PC-3 (cell line): ENCODE measurements at places on chromosomes 7 and 10. TPM values are rescaled to one million over a fixed set of nuclear protein-coding genes. Genes with fewer than 3 reads are reported as not detected.

DNA sequence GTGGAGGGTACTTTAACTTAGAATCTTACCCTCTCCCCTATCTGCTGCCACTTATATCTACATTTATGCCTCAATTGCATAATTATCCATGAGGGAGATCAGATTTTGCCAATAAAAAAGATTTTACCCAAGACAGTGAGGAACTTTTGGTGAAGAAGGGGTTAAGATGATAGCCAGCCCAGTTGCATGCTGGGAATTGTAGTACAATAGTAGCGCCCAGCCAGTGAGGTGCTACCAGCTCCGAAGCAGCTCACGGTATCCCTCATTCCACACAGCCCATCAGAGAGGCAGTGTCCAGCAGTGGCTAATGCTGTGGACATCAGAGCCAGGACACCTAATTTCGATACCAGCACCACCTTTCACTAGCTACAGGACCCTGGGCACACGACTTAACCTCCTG is 5.9 kb upstream of the LGI1 start:
- peak; percentile 22 for DNase-seq

- no peak for DNase-seq
Measured at GRCh38 chr7:150345012-150345411, 3.6 kb upstream of the RARRES2 start.

DNA sequence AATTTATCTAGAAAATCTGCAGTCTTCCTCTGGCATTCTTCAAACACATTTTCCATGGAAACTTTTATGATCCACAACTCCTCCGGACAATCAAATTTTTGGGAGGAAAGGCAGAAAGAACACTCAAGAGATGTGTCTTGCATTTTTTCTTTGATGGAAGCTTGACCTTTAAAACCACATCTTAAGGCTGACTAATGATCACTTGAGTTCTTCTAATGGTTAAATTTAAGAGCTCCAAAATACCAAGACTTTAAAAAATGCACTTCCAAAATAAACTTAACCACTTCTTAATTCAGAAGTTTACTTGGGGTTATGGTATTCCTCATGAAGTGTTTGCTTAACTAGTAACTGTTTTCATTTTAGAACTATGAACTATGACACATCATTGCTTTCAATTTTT is 43.3 kb downstream of the ETV1 start:
- peak; percentile 25 for DNase-seq

HERC4 gene
- 57.4 and 74.4 TPM in 2 replicates for total RNA-seq

- DNase-seq = no peak
Measured at GRCh38 chr10:129364949-129365348, 102.1 kb upstream of the MGMT start.

- no peak for DNase-seq
Measured at GRCh38 chr10:34112171-34112782, 702.8 kb downstream of the PARD3 start.

- peak; percentile 55 for DNase-seq
Measured at GRCh38 chr7:73606801-73607691, 17.3 kb downstream of the MLXIPL start.

DNA sequence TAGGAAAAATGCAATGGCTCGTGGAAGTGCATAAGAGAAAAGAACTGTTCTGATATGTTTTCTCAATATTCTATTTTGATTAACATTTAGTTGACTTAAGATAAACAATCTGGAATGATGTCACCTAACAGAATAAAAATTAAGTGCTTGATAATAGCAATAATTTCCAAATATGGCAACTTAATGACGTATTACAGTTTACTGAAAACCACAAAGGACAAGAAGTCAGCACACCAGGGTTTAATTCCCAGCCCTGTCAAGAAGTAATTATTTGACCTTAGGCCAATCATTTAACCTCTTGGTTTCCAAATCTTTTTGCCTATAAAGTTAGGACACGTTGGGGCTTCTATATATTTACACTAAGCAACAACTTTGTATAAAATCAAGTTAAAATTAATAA is 95.7 kb downstream of the CABCOCO1 start:
- peak; percentile 51 for DNase-seq

GRCh38 chr10:124156524-124157260 is 63.3 kb upstream of the CHST15 start:
- DNase-seq = no peak

GRCh38 chr10:127189226-127189625 is 7.2 kb downstream of the INSYN2A start:
- no peak for DNase-seq

DNA sequence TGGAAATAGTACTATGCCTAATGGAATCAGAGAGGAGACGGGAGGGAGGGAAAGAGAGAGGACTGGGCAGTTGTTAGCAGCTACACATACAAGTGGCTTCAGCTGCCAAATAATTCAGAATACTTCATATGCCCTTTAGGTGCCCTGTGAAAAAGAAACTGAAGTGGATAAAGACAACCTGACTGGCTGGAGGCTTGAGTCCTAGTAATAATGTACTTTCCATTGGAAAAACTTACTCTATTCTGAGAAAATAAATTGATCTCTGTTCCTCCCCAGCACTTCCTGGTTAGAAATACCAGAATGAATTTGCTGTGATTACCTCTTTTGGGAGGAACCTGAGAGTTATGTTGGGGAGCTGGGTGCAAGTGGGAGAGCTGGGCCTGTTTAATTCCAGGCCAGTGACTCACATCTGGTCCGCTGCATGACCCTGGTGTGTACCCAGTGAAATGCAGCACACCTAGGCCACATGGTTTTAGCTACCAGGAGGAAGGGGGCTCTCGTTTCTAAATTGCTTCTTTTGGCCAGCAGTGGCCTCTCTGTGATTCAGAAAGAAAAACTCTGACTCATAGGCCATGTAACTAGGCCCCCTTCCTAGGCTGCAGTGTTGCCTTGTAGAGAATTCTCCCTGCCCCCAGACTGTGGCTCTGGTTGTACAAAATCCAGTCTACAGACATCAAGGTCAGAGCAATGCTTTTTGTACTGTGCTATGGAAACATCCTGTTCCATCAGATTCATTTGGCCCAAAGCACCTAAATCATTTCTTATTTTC is 6.5 kb downstream of the AGFG2 start:
- peak; percentile 91 for DNase-seq

GRCh38 chr7:100087055-100087750 is 1.6 kb upstream of the COPS6 start:
- peak; percentile 82 for DNase-seq

DNA sequence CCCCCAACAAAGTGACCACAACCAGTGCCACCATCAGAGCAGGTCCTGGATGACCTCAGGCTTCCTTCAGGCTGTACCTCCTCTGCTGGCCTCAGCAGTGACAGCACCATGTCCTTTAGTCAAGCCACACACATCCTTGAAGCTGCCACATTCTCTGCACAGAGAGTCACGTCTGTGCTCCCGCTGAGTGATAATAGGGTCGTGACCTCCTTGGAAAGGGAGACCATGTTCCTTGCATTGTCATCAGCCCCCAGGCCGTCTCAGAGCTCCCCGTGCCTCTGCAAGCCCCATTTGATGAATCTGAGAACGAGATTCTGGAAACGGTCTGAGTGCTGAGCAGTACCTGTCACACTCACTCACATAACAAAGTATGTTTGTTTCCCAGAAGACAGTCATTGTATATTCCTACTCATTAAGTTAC is 106.5 kb upstream of the PRR15 start:
- no peak for DNase-seq

GRCh38 chr10:79142064-79142491 is 73.3 kb downstream of the ZMIZ1 start:
- DNase-seq = no peak

DNA sequence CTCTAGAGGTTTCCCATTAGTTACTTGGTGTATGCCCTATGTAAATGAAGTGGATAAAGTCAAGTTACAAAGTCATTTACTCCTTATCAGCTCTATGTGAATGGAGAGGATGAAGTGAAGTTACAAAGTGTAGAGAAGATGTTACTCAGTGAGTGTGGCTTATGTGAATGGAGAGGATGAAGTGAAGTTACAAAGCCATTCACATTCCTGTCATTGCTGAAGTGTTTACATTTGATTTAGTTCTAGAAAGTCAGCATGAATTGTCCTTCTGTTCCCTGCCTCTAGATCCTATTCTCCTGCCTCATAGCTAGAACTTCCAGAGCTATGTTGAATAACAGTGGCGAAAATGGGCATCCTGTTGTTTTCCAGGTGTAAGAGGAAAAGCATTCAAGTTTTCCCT is 880.1 kb downstream of the DNAJB9 start:
- no peak for DNase-seq

SH2D4B gene
- total RNA-seq = not detected in 2 replicates

GRCh38 chr7:113217314-113217713 is 99.0 kb upstream of the SMIM30 start:
- no peak for DNase-seq

CALCR gene
- not detected in 2 replicates for total RNA-seq

DNA sequence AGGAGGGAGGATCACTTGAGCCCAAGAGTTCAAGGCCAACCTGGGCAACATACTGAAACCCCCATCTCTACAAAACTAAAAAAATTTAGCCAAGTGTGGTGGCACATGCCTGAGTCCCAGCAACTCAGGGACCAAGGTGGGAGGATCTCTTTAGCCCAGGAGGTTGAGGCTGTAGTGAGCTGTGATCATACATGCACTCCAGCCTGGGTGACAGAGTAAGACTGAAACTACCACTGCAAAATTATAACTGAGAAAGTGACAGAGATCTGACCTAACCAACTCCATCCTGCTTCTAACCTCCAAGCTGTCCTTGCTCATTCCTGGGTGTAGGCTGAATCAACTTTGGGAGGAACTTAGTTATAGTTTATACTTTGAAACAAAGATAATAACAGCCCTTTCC is 59.4 kb downstream of the HTR7 start:
- no peak for DNase-seq

- no peak for DNase-seq
Measured at GRCh38 chr7:132966754-132967469, 115.0 kb downstream of the CHCHD3 start.

- no peak for DNase-seq
Measured at GRCh38 chr7:36051501-36051900, 101.6 kb upstream of the EEPD1 start.
